EH (cell line): ENCODE measurements at places on chromosomes 12 and 14.
A peak's percentile ranks its signal among the peaks of the same experiment; 100 is the strongest.

GRCh38 chr12:104691721-104692556, 235.2 kb downstream of the CHST11 start:
- no peak for DNase-seq

- DNase-seq: peak; percentile 57
Observed at GRCh38 chr14:50529288-50530179, 2.8 kb downstream of the MAP4K5 start.

DNA sequence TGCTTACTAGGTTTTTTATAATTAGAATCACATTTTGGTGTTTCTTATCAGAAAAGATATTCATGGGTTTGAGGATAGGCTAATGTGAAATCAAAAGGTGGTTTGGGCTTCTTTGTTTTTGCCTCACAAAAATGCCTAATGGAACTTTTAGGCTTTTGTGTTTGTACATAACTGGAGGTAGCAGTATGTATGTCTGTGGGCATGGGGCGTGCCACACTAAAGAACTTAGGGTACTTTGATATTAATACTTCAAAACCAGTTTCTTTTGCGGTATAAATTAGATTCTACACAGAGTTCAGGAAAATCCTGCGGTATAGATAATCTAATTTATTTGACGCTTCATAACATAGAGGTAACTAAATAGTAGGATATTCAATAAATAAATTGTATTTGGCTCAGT, 1.9 kb downstream of the ETV6 start:
- DNase-seq: no peak

- no peak for DNase-seq
Observed at GRCh38 chr12:16610001-16610585, 4.1 kb upstream of the LMO3 start.

DNA sequence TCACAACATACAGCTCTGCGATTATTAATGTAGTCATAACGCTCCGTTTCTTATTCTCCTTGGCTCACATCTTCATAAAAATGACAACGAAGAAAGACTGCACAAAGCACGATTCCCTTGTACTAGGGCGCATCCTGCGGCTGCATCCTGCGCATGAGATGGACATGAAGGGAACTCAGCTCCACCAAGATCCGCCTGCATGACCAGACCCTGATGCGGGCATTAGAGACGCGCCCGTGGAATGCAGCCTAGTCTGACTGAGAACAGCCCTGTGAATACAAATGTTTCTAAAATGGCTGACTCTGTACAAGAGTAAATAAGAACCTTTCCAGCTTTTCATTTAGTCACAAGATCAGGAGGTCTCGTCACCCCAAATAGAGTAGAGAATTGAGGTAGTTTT, 422.2 kb downstream of the NOVA1 start:
- no peak for DNase-seq

- DNase-seq: no peak
Observed at GRCh38 chr12:63752283-63752682, 27.4 kb upstream of the RXYLT1 start.

DNA sequence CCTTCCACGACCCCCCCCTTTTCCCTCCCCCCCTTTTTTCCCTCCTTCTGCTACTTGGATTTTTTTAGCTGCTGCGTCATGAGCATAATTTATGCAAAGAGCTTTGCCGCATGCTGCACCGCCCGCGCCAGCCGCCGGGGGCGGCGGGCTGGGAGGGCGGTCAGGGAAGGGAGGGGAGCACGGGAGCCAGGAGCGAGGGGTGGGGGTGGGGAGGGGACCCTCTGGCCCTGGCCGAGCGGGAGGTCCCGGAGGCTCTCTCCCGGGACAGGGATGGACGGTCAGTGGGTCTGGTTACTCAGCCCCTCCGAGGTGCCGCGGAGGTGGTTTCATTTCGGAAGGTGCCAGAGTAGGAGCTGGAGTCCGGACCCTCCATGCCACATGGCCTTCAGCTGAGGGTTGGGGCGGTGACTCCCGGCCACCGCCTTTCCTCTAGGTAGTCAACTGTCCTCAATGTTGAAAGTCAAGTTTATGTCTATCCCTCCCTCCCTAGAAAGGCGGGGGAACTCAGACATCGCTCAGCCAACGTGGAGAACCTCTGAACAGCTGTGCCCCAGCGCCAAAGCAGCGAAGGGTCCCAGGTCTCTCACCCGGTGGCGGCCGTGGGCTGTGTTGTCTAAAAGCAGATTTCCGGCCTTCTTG, at the start of gene POU6F1:
TSS of gene POU6F1 (minus strand) at position 95 of the 639 bp plus-strand sequence. CDS start 11,226 bp downstream, outside the sequence.
- peak; percentile 81 for DNase-seq

- no peak for DNase-seq
Observed at GRCh38 chr12:39355841-39356240, 87.1 kb downstream of the KIF21A start.

DNA sequence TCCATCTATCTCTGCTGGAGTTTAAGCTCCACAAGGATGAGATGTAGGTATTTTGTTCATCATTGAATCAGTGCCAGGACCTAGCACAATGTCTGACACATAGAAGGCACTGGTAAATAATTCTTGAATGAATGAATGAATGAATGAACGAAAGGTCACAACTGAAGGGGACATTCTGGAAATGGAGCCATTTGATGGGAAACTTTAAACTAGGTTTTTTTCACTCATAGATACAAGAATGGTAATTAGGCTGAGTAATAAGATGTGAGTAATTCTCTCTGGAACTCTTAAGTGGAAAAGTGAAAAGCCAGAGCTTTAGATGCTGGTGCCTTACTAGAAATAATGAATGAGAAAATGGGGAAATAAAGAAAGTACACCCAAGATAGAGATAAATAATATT, 44.3 kb downstream of the SCN8A start:
- peak; percentile 56 for DNase-seq

- no peak for DNase-seq
Observed at GRCh38 chr14:67643713-67644112, 24.0 kb downstream of the ARG2 start.

DNA sequence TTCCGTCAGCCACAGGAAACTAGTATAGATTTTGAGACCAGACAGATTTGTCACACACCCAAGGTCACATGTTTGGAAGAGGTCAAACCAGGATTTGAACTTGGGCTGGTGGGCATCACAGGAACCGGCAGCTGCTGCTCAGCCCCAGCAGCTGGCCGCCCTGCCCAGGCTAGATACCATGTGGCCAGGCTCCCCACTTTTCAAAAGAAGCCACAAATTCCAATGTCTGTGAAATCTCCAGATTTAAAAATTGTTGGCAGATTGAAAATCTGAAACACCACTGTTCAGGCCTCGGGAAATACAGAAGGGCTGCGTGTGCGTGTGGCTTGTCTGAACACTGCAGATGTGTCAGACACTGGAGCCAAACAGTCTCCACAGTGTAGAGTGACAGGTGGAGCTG, 30.4 kb downstream of the MMAB start:
- no peak for DNase-seq

DNA sequence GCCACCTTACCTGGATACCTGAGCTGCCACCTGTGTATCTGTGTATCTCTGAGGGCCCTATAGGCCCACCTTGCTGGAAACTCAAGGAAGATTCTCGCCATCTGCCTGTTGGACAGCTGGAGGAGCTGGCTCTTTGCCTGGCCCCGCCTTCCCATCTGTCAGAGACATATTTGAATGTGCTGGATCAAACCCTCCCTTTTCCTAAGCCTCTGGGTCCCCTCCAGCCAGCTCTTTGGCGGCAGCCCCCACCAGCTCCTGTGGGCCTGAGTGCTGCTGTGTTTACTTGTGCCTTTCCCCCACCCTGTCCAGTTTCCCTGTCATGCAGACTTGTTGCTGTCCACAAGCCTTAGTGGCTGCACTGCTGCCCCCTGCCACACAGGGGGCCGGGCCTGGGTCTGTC, 55.9 kb upstream of the SRSF5 start:
- no peak for DNase-seq

- peak; percentile 88 for DNase-seq
Observed at GRCh38 chr14:32709027-32709426, 229.7 kb upstream of the NPAS3 start.

GRCh38 chr12:114408886-114409851, 3.2 kb upstream of the TBX5 start:
- peak; percentile 78 for DNase-seq

DNA sequence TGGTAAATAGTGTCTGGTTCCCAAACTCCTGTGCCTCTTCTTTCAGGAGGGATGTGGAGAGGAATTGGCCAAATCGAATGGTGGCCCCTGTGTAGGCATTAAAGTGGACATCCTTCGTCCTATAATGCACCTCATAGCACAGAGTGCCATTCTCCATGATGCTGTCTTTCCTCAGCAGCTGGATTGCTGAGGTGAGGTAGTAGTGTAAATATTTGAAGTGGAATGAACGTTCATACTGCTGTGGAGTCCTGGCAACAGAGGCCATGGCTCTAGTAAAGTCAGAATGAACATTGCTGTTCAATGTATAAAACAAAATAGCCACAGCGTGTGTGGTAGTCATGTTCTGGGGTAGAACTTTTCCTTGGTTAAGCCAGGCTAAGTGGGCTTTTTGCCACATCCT, 2.7 kb downstream of the ART4 start:
- no peak for DNase-seq

- DNase-seq: no peak
Observed at GRCh38 chr12:121778567-121779421, 14.7 kb downstream of the RHOF start.

DNA sequence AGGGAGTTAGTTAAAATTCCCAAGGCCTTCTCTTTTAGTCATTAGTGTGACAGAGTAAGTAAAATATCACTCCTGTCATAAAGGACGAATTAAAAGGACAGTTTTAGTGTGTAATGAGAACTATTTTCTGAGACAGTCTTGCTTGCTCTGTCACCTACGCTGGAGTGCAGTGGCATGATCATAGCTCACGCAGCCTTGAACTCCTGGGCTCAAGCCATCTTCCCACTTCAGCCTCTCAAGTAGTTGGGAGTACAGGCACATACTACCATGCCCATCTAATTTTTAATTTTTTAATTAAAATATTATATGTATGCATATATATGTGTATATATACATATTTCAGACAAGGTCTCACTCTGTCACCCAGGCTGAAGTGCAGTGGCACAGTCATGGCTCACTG, 17.2 kb downstream of the KLC1 start:
- DNase-seq: no peak

- DNase-seq: no peak
Observed at GRCh38 chr12:5577741-5578140, 145.8 kb downstream of the NTF3 start.

DNA sequence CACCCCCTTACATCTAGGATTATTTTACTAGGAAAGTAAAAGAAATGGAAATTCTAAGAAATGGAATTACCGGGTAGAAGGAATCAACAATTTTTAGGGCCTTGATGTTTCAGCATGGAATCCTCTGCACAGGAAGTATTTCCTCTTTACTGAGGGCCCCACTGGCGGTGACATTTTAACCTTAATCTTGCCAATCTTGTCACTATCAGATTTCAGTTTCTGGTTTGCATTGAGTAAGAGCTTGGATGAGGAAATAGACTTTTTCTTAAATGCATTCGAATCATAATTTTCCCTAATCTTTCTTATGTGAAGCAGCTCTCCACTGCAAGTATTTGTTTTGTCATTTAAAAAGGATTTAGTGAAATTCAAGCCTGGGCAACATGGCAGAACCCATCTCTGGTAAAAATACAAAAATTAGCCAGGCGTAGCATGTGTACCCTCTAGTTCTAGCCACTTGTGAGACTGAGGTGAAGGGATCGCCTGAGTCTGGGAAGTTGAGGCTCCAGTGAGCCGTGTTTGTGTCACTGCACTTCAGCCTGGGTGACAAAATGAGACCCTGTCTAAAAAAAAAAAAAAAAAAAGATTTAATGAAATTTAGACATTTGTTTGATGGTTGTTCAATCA, 40.7 kb downstream of the TPCN1 start:
- DNase-seq: peak; percentile 49

GRCh38 chr12:48936379-48936979, 11.2 kb upstream of the FKBP11 start:
- peak; percentile 70 for DNase-seq

- DNase-seq: no peak
Observed at GRCh38 chr14:90669731-90670130, 146.5 kb downstream of the TTC7B start.

DNA sequence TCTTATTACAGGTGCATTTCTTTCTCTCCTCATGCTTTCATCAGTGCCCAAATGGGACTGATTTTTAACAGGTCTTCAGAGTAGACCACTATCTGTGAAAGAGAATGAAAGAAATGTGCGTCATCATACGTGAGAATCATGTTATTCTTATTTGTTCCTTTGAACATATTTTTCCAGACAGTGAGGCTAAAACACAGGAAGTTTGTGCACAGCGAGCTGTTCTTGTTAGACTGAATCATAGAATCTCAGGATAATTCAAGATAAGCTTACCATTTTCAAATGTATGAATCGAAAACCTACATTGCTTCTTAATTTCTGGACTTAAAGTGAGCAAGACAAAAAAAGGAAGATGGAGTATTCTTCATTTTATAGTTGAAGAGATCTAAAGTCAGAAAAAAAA, 383.1 kb downstream of the EGLN3 start:
- peak; percentile 22 for DNase-seq

DNA sequence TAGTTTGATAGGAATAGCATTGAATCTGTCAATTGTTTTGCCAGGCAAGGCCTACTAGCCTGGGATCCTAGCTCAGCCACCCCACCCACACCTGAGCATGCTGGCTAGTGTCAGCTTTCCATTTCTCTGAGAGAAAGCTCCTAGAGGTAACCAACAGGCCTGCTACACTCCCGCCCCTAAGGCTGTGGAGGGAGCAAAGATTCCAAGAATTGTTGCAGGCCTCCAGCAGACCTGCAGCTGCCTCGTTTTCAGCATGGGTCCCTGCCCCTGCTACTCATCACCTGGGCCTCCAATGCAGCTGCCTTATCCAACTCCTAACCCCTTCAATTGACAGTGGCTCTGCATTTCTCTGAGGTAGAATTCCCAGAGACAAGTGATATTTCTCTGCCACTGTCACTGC, 852.4 kb upstream of the MDGA2 start:
- DNase-seq: no peak

DNA sequence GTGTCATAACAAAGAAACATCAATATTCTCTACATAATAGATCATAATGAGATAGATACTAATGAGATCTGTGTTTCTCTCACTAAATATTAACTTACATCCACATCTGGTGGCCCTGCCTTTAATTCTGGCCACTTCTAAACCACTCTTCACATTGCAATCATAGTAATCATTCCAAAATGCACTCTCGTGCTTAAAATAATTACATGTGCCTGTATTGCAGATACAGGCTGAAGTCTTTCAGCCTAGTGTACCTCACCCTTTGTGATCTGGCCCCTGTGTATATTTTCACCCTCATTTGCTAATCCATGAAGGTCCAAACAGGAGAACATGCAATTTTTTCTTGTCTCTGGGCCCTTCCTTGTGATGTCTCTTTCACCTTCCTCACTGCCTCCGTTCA, 108.0 kb downstream of the LIN7A start:
- DNase-seq: peak; percentile 48

DNA sequence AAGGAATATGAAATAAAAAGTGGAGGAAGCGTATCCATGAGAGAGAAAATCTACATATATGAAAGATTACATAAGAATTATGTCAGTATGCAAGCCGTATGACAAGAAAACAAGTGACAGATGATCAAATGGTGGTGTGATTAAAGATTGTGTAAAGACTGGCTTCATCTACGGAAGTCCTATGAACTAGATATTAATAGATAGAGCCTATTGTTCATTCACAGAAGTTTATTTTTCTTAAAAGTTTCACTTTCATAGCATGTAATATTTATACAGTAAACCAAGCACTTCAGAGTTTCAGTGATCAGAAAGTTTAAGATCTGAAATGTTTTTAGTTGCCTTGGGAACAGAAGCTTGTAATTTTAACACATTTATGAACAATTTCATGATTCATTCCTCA, 84.5 kb downstream of the VRK1 start:
- no peak for DNase-seq
